Colonic mucosa (tissue), 4 donors: ENCODE measurements at places on chromosomes 6 and 20. TPM values are rescaled to one million over a fixed set of nuclear protein-coding genes. Genes with fewer than 3 reads are reported as not detected.

DNA sequence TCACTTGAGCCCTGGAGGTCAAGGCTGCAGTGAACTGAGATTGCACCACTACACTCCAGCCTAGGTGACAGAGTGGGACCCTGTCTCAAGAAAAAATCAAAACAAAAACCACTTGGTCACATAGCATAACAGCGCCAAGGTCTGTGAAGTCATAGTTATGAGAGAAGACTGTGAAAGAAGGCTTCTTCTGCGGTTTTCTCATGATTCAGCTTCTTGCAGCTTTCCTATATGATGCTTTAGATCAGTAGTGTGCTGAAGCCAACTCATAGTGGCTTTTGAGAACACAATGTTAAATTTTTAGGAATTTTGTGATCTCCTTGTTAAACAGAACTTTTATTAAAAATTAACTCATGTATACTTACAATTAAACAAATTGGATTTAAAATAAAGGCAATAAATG, 136.2 kb upstream of the GLP1R start:
- DNase-seq, result no peak

The TSPO2 gene
- not detected for total RNA-seq

The TRIM40 gene
- total RNA-seq, result 17.0 TPM

The OR2H2 gene
- total RNA-seq, result not detected
